ENCODE measurements at places on chromosomes 12 and 14.

DNA sequence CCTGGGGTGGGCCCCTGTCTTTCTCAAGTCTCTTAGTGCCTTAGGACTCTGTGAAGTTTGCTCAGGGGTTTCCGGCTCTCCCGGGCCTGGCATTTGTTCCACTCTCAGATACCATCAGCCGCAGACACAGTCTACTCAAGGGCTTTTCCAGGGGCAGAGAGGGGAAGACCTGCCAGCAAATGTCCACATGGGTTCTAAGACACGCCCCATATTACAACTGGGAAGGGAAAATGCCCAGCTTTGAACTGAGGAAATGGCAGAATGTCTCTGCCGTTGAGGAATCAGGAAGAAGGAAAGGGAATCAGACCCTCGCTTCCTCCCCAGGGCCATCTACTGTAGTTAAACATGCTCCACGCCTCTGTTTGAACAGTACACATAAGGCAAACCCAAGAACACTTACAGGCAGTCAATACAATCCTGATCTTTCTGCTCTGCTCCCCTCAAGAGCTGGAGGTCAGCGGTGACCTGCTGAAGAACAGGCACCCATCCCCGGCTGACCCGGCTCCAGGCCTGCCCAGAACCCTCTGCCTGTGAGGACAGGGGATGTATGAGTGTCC lies 7.9 kb downstream of the CCDC85C start:
- no peak for DNase-seq

- DNase-seq: no peak
Measured at GRCh38 chr14:71119075-71119474, 211.8 kb downstream of the PCNX1 start.

DNA sequence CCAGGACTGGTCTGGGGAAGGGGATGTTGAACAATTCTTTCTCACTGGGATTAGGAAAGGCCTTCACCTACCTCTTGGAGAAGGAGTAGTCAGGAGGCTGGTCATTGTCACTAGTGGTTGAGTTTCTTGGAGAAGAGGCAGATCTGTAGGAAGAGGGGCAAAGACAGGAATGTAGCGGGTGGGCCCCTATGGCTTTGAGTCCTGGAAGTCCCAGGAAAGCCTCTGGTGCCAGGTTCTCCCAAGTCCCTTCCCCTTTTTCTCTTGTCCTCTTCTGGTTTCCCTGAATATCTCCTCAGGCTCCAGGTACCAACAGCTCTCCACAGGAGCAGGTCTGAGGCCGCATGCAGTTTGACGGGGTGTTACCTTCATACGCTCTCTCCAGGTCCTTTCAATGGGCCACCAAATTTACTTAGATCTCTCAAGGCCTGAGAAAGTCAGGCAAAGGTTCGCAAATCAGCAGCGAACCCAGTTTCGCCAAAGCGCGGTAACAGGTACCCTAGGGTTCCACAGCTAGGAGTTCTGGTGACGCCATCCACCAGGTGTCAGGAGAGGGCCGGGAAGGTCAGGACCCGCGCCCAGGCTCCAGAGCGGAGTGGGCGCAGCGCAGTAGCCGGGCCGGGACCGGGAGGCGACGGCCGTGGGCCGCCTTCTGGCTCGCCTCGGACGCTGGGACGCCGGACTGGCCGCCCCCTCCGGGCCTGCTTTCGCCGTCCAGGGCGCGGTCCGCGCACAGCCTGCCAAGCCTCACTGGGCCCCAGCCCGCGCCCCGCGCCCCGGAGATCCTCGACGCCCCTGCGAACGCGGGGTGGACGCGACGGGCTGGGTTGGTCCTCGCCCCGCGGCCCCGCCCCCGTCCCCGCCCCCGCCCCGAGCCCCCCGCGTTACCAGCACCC lies 795 bp downstream of the SMAGP start:
- no peak for DNase-seq

GRCh38 chr12:93419388-93420034 lies 22.2 kb downstream of the UBE2N start:
- no peak for DNase-seq

- no peak for DNase-seq
Measured at GRCh38 chr12:15677228-15677627, 112.0 kb downstream of the EPS8 start.

DNA sequence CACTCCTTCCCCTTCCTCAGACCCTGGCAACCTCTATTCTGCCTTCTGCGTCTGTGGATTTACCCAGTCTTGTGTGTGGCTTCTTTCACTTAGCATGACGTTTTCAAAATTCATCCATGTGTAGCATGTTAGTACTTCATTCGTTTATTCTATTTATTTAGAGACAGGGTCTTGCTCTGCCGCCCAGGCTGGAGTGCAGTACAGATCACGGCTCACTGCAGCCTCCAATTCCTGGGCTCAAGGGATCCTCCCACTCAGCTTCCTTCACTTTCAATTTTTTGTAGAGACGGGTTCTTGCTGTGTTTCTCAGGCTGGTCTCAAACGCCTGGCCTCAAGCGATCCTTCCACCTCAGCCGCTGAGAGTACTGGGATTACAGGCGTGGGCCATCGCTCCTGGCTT lies 37.0 kb downstream of the B4GALNT3 start:
- peak; percentile 6 for DNase-seq

- DNase-seq: no peak
Measured at GRCh38 chr14:103116636-103117035, 6.6 kb upstream of the TNFAIP2 start.

GRCh38 chr12:9669534-9669933 lies at the start of gene CLEC2D:
Gene CLEC2D (plus strand): TSS chr12:9669713. CDS start chr12:9669735, 22 bp downstream.
- DNase-seq: no peak

DNA sequence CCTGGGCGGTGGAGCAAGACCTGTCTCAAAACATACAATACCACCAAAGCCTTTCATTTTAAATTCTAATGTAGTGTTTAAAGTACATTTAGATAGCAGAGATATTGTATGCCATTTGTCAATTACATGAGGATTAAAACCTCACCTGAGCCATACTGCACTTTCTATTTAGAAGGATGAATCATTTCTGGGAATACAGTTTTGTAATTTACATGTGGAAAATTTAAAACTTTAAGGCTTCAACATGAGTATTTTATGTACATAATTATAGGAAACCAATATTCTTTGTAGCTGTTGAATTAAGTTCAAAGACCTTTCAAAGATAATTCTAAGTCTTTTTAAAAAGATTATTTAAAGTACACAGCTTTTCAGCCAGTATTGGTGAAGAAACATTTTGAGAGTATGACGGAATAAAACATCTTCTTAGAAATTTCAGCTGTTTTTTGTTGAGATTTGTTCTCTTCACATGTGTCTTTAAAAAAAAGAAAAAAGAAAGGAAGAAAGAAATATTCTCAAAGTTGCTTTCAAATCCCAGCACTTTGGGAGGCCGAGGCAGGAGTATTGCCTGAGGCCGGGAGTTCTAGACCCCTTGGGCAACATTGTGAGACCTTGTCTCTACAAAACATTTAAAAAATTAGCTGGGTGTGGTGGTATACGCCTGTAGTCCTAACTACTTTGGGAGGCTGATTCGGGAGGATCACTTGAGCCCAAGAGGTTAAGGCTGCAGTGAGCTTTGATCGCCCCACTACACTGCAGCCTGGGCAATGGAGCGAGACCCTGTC lies 34.5 kb upstream of the CCT2 start:
- no peak for DNase-seq

GRCh38 chr12:10186299-10186698 lies 7.5 kb downstream of the TMEM52B start:
- DNase-seq: no peak

- no peak for DNase-seq
Measured at GRCh38 chr12:85805654-85806053, 30.6 kb downstream of the RASSF9 start.

DNA sequence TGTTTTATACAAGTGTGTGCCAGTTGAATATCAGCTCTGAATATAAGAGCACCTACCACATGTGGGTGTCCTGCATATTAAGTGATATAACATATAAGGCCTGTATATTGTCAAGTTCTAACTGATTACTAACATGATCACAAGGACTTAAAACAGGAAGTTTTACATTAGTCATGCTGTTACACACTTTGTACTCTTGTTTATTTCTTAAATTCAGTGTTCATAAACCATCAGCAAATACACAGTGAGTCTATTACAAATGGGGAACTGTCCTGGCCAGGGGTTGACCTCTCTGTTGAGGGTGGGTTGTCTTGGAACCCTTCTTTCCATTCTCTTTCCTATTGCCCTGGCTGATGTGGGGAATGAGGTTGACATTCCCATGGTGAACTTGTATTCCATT lies 19.1 kb downstream of the HELB start:
- DNase-seq: no peak

GRCh38 chr14:60179431-60179869 lies 14.3 kb upstream of the DHRS7 start:
- DNase-seq: no peak

- no peak for DNase-seq
Measured at GRCh38 chr12:75564852-75565251, 53.4 kb upstream of the KRR1 start.

DNA sequence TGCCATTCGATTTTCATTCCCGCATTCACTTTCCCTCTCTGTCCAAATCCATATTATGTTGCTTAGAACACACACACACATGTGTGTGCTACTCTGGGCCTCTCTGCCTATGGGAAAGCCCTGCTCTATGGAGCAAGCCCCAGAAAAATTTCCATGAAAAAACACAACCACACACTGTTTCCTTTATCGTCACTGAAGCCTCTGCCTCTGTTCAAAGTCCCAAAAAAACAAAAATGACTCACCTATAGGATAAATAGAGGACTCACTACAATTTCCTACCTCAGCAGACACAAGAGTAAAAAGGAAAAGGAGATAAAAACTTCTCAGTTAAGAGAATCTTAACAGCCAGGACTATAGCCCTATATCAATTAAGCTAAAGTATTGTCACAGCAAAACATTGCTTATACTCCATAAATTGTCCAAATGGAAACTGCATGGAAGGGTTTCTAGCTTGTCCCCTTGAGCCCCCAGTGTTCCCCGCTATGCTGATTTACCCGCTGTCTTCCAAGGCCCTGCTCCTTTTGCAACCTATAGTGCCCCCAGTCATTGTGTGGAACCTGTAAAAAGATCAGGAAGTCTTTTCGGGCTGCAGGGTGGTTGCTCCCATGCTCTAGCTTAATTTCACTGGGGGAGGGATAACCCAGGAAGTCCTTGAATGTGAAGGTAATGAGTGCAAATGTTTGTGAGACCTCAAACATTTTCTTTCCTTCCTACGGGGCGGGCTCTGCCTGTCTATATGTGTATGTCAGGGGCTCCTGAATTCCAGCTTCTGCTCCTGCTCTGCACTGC lies 11.1 kb upstream of the PIP4K2C start:
- DNase-seq: no peak

- no peak for DNase-seq
Measured at GRCh38 chr12:106084759-106085158, 54.0 kb downstream of the NUAK1 start.

GRCh38 chr14:71426001-71426400 lies 506.2 kb upstream of the RGS6 start:
- DNase-seq: no peak

DNA sequence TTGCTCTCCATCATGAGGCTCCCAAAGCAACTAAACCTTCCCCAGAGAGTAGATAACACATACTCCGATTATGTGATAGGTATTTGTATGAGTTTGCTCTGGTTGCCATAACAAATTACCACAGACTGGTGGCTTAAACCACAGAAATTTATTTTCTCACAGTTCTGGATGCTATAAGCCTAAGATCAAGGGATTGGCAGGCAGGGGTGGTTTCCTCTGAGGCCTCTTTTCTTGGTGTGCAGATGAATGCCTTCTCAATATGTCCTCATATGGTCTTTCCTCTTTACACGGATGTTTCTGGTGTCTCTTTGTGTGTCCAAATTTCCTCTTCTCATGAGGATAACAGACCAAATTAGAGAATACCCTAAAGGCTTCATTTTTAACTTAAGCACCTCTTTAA lies 285.8 kb upstream of the GRIP1 start:
- DNase-seq: no peak

DNA sequence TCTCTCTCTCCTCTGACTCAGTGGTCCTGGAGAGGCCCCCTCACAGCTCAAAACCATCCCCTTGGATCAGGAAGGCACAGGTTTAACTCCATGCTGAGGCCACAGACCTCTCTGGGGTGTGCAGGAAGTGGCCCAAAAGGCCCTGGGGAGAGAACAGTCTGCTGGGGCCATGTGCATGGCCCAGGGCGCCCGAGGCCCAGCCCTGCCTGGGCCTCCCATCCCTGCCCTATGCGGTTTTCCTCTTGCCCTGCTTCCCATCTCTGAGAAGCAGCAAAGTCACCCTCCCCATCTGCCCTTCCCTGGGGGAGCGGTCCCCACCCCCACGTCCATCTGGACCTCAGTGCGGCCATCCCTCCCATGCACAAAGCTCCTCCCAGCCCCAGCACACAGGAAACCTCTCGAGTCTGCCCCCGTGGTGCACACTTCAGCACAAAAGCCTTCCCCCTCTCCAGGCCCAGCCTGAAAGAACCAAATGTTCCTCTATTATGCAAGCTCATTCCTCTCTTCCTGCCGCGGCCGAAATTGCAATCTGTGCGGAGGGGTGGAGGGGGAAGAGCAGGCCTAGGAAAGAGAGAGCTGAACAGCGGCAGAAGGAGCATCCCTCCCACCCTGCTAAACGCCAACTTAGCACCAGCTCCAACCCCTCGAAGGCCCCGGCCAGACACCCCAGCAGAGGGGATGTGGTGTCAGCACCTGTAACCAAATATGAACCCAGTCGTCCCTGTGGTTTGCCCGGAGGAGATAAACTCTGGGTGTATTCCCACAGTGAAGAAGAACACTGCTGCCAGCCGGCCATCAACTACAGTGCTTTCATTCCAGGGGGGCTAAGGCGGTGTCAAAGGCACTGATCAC lies 108.5 kb downstream of the SCARB1 start:
- peak; percentile 80 for DNase-seq

- no peak for DNase-seq
Measured at GRCh38 chr12:71746974-71747611, 7.6 kb upstream of the RAB21 start.

DNA sequence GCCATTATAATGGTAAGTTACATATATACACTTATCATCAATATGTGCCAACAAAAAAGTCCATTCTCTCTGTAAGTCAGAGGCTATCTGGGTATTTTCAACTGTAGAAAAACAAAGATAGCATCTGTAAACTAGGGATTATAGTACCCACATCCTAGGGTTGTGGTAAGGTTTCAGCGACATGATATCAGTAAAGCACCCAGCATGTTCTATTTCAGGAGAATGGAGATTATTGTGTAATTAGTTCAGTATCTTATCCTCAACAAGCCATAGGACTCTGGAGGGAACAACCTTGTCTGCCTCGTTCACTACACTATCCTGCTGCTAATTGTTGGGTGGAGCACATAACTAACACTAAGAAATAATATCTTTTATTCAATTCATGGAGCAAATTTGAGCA lies 19.7 kb upstream of the CKAP4 start:
- no peak for DNase-seq

GRCh38 chr12:26809611-26810285 lies 23.2 kb downstream of the ITPR2 start:
- DNase-seq: no peak

GRCh38 chr12:21984375-21984774 lies 43.1 kb upstream of the ABCC9 start:
- no peak for DNase-seq

- no peak for DNase-seq
Measured at GRCh38 chr12:75937486-75937885, 94.1 kb downstream of the PHLDA1 start.

DNA sequence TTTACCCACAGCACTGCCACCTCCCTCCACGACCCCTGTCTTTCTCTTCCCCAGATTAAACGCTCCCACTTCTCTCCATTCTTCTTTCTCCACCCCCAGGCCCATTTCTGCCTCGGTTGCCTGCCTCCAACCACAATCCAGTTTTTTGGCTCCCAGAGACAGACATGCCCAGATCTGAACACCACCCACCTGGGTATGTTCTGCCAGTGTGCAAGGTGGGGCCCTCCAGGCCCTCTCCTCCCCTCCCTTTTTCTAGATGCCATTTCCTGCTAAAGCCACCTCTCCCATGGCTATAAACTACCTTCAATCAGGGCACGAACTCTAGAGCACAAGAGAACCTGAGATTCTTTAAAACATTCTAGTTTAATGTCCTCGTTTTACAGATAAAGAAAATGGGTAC lies 63.3 kb downstream of the IRF2BPL start:
- DNase-seq: no peak

Measured in left forelimb (tissue), 1 donor.